ENCODE measurements at places on chromosomes 7 and 10.

DNA sequence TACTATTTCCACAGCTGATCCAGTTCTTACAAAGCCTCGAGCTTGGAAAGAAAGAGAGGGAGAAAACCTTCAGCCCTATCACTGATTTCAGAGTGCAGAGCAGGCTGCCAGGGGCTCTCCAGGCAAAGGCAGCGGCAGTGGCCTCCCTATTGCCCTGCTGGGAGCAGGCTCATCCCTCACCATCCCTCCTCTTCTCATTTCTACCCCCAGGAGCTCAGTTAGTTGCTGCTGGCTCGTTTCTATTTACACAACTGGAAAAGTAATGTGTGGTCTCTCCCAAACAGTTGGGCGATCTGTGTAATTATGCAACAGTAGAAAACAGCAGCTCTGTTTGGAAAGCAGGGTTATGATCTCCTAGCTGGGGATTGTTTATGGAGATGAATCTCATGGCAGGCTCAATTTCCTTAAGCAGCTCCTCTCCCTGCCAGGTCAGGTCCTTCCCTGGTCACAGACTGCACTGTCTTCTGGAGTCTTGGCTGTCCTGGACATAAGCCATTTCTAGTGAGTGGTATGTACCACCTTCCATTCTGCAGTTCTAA, 28.7 kb upstream of the TNS3 start:
- DNase-seq = peak; percentile 91

- no peak for DNase-seq
Observed at GRCh38 chr10:125795128-125795527, 19.5 kb upstream of the MMP21 start.

DNA sequence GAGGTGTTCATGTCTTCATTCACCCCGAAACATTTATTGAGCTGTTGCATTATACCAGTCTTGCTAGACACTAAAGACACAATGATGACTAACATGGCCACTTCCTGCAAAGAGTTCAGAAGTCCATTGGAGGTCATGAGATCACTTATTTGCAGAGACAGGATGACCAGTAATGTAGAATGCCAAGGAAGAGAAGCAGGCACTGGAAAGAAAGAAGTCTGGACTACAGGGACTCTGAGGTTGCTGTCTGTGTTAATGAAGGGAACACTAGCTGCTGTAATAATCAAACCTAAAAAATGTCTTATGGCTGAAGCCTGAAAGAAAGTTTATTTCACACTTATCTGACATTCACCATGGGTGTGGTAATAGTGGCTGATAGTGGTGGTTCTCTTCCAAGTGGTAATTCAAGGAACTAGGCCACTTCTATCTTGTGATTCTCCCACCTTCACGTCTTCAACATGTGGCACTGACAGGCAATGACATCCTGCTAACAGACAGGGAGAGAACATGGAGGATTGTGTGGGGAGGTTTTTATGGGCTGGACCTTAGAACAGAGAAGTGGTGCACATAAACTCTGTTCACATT, 89.2 kb upstream of the MKLN1 start:
- DNase-seq = peak; percentile 40

DNA sequence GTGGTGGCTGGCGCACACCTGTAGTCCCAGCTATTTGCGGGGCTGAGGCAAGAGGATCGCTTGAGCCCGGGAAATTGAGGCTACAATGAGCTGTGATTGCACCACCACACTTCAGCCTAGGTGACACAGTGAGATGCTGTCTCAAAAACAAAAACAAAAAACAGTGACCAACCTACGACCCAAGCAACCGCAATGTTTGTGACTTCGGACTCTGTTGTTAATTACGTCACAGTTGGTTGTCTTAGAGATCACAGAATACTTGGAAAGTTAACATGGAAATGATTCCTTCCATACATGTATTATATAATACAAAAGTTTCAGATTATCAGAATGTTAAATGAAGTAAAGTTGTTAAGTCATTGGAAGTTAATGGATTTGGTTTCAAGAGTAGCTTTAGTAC, 106.2 kb downstream of the REEP3 start:
- DNase-seq = no peak

DNA sequence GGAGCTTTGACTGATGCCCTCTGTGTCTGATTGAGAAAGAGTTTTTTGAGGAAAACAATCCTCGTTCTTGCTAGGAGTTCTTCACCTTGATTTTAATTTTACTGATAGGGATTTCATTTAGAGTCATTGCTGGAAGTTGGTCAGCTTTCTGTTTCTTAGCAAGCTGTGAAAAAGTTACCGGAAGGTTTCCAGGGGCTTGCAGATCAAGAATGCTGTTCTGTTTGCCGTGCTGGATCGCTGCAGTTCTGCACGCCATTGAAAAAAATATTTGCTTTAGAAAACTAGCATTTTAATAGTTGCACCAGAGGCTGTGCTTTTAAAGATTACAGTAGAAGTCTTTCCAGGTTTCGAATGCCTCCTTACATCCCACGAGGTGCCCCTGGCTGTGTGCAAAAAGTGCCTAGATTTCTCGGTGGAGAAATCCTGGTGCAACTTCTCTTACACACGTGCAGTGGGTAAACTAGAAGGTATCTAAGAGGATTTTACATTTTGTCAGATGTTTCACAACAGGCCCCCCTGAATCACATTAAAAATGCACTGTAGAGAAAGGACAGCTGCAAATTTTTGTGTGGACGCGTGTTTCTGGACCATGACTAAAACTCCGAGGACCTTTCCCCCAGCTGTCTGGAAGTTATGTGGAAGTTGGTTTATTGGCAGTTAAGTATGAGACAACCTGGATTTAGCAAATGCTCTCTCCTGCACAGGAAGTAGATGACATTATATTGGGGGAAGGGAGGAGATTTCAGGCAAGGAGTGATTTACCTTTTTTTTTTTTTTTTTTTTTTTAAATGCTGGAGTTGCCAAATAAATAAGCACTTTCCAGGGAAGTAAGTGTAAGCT, 5.8 kb downstream of the TCF7L2 start:
- DNase-seq = peak; percentile 73

DNA sequence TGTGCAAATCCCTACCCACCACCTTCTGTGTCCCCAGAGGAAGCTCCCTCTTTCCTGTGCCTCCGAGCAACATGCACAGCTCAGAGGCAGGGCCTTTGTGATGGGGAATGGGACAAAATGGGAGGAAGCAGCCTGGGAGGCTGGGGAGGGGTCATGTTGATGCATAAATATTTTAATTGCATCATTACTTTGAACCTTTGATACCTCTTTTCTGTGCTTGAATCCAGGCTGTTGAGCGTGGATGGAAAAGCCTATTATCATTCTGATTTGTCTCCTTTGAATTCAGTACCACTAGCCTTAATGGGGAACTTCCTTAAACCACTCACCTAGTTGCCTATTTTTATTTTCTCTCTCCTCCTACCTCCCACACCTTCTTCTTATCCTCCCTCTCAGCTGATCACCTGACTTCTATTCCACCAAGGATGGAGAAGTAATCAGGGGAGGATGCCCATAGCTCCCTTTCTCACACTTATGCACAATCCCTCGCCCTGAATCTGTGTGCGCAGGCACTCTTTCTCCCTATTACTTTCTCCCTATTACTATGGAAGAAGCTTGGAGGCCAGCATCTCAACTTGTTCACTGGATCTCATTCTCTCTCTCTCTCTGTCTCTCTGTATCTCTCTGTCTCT, 78.5 kb downstream of the SEC61G start:
- no peak for DNase-seq

GRCh38 chr10:4473977-4474376, 352.0 kb upstream of the AKR1E2 start:
- no peak for DNase-seq

DNA sequence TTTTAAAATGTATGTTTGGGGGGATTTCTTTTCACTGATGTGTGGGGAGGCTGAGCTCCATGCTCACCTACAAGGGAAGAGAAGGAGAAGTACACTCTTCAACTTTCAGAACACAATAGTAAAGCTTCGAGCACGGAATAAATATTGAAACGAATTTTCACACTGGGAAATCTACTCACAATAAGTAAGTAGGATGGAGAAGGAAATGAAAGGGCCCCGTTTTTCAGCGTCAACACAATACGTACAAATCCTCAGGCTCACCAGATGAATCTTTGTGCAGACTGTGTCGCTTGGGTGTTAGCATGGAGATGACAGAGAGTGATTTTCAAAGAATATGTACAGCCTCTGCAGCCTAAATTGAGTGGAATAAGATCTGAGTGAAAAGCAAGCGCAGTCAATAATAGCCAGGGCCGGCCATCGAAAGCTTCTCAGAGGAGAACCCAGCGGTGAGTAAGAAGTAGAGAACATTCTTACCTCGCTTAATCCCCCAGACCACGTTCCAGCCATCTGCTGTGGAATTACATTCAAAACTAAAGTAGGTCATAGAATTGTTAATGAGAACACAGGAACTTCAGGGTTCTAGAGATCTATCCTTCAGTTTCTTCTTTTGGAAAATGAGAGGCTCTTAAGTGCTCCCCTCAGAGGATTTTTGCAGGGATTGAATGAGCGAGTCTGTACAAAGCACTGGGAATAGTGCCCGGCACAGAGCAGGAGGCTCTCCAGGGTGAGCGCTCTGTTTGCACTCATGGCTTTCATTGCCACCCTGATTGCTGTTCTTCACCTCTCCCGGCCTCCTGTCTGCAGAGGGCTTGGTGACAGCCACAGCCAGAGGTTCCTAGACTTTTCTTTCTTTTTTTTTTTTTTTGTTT, 292.8 kb downstream of the SFMBT2 start:
- no peak for DNase-seq

DNA sequence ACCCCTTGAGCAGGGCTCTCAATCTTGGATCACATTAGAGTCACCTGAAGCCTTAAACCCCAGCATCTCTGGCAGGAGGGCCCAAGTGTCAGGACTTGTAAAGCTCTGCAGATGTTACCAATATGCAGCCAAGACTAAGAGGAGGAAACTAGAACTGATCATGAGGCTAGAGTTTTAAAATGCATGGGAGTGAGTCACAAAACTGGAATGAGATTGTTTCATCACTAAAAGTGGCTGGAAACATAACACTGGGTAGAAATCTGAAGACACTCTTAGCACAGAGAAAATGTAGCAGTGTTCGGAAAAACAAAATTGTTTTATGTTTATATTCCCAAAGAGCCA, 63.3 kb upstream of the GHITM start:
- peak; percentile 33 for DNase-seq

DNA sequence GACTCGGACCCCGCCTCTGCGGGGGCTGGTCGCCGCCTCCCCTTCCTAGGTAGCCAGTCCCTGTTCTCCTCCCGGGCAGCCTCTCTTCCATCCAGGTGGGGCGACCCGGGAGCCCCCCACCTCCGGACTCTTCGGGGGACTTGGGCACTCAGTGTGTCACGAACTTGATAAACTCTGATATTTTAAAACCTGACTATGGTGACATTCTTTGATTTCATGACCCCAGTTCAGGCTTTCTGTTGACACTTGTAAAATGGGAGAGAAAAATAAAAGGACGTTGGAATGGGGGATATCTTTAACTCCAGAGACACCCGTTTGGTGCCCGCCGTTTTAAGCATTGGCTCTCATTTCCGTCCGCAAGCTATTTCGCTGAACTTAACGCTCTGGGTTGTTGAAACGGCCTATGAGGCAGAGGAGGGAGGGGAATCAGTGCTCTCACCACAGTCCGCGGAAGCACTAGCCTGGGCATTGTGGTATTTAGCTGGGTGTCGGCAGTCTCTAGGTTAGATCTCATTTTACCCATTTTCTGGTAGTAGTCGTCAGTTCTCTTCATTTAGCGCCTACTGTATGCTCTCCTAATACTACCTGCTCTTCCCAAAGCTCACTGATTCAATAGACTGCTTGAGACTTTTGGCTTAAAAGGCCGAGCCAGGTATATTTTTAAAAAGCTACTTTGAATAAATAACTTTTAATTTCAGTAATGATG, 738 bp downstream of the VPS26A start:
- no peak for DNase-seq

DNA sequence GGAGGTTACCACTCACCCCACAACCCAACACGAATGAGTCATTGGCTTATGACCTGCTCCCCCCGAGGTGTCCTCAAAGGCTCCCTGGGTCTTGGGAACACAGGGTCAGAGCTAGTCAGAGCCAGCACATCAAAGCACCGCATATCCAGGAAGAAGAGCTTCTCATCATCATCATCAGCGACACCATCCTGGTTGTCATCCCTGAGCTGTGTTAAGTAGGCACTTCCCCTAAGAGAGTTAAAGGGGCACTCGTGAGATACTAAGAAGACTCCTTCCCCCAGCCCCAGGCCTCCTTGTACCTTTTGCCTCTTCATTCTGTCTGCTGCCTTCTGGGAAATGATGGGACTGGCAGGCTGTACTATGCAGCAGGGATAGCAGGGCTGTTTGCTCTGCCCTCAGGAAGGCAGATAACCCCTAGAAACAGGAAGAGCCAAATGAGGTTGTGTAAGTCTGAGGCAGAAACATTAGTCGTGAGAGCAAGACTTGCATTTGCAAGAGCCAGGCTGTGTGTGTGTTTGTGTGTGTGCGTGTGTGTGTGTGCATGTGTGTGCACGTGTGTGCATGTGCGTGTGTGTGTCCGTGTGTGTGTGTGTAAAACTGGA, 11.1 kb upstream of the CPA1 start:
- DNase-seq = peak; percentile 76

- DNase-seq = peak; percentile 88
Observed at GRCh38 chr10:100006243-100006886, 3.4 kb downstream of the DNMBP start.

- DNase-seq = no peak
Observed at GRCh38 chr7:158945519-158945918, 89.2 kb downstream of the DYNC2I1 start.

GRCh38 chr10:106775127-106775526, 389.4 kb downstream of the SORCS1 start:
- no peak for DNase-seq

GRCh38 chr7:46927131-46927810, 654.6 kb downstream of the TNS3 start:
- no peak for DNase-seq

- DNase-seq = peak; percentile 14
Observed at GRCh38 chr10:110279407-110279986, 25.2 kb downstream of the SMNDC1 start.

GRCh38 chr7:16028103-16028502, 341.6 kb upstream of the MEOX2 start:
- DNase-seq = peak; percentile 81

GRCh38 chr10:52030051-52030790, 283.9 kb upstream of the DKK1 start:
- no peak for DNase-seq

- DNase-seq = peak; percentile 20
Observed at GRCh38 chr10:108375691-108376090, 1211.2 kb upstream of the SORCS1 start.

- DNase-seq = no peak
Observed at GRCh38 chr7:727104-727805, at the start of gene PRKAR1B. Gene PRKAR1B (minus strand): TSS chr7:727281. CDS start chr7:711505, 15,776 bp downstream.

DNA sequence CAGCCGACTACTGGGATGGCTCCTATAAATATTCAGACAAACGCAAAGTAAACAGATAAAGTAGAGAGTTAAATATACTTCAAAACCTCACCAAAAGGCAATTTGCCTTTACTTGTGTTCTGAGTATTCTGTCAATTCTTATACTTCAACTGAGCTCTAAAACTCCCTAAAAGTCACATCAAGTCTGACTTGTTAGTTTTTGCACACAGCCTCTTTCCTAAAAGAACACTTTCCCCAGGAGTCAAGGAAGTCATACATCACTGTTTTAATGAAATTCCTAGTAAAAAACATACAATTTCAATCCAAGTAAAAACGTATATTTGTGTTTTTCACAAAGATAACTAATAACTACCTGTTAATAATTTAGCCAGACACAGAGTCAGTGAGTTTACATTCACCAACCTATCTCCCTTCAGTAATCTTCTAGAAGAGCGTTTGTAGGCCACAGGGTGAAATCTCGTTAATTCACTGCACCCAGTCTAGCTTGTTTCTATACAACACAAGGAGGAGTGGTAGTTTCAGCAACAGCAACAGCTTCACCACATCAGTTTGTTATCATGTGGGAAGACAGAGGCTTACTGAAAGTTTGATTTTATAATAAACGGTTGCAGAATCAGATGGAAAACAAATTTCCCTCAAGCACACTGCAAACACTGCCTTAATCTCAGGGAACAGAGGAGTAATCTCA, 2.7 kb downstream of the COBL start:
- DNase-seq = no peak
